Activated CD4-positive, CD25-positive, alpha-beta regulatory T cell treated with anti-CD3 and anti-CD28 coated beads, Interleukin-2, amount 50 U/mL, for 16 hours (primary cell): ENCODE measurements at places on chromosomes 12 and 14.

GRCh38 chr12:40693207-40693821 is 1.1 kb downstream of the CNTN1 start:
- no peak for DNase-seq

- DNase-seq: no peak
Observed at GRCh38 chr12:77723308-77723707, 107.4 kb upstream of the NAV3 start.

- no peak for DNase-seq
Observed at GRCh38 chr12:100830003-100830795, 35.6 kb downstream of the ANO4 start.

GRCh38 chr12:4379405-4379804 is at the start of gene FGF23:
Gene FGF23 (minus strand): TSS chr12:4379712. CDS start chr12:4379582, 130 bp downstream.
- DNase-seq: no peak

DNA sequence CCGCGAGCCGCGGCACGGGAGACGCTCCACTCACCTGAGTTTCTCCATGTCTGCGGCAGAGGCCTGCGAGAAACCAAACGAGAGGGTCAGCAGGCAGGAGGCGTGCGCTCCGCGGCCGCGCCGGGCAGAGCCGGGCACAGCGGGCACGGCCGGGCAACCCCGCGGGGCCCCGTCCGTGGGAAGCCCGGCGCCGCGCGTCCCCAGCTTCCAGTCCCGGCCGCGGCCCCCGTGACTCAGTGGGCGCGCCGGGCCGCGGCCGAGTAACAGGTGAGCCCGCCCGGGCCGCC is 19.4 kb downstream of the BEGAIN start:
- DNase-seq: no peak

DNA sequence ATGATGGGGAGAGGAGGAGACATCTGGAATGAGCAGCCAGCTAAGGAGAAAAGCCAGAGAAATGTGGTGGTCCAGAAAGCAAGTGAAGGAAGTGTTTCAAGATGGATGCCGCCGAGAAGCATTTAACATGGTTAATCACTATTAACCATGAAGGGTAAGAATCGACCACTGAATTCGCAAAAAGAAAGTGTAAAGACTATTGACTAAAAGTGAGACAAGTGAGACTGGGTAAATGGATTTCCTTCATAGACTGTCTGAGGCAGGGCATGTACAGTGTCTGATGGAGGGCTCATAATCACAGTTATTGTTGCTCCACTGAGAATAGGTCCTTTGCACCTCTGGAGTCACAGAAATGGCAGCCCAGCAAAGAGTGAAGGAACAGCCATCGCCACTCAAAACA is 25.3 kb upstream of the CLMN start:
- DNase-seq: no peak

DNA sequence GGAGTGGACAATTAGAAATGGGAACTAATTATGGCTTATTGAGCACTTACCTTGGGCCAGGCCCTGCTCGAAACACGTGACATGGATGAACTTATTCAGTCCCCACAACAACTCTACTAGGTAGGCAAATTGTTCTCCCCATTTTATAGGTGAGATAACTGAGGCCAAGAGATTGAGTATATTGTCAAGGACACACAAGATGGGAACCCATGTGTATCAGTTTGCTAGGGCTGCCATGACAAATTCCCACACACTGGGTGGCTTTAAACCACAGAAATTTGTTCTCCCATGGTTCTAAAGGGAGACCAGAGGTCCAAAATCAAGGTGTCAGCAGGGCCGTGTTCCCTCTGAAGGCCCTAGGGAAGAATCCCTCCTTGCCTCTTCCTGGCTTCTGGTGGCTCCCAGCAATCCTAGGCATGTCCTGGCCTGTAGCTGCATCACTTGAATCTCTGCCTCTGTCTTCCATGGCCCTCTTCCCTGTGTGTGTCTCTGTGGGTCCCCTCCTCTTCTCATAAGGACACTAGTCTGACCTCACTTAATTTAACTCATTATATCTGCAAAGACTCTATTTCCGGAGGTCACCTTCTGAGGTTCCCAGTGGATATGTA is 128.8 kb downstream of the CHST11 start:
- no peak for DNase-seq

DNA sequence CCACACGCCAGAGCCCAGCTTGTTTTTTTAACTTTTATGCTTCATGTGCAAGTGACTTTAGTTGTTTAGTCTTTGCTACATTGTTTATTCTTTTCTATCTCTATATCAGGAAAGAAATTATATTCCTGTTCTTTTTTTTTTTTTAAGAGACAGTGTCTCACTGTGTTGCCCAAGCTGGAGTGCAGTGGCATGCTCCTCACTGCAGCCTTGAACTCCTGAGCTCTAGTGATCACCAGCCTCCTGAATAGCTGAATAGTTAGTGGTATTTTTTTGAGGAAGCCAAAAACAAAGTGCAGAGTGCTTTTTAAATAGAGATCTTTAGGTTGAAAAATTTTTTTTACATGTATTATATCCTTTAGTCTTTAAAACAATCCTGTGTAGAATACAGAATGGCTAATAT is 58.2 kb downstream of the ETNK1 start:
- DNase-seq: no peak

DNA sequence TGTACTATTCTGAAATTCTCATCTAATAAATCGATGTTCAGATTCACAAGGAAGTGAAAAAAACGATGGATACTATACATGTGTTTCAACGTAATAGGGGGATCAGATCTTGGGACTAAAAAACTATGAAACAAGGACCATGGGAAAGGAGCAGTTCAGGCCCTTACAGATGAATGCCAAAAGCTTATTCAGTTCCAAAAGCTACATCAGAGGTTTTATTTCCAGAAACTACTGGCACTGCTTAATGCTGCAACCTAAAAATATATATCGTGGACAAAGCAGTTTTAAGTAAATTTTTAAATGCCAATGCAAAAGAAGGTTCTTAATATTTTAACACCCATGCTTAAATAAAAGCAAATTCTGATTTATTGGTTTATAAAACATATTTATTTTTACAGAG is 38.5 kb downstream of the LRIG3 start:
- DNase-seq: no peak

GRCh38 chr12:6471989-6472360 is 1.5 kb upstream of the VAMP1 start:
- DNase-seq: no peak

DNA sequence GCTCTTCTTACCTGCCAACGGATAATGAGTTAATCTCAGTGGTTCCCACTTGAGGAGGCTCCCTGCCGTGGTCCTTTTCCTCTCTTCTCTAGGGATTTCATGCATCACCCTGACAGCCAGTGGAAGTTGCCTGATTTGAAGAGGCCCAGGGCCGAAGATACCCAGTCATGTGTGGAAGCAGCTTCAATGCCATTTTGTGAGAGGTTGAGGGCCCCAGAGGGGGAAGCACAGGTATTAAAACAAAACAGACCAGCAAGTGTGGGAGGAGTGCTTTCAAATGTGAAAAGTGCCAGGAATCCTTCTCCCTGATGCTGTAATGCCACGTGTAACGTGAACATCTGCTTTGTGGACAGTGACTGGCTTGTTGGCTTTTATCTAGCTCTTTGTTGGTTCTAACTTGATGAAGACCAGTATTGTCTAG is 1.5 kb downstream of the TCP11L2 start:
- DNase-seq: no peak

GRCh38 chr14:101875727-101876554 is 88.4 kb upstream of the DYNC1H1 start:
- DNase-seq: no peak

- no peak for DNase-seq
Observed at GRCh38 chr12:44405297-44405696, 470.8 kb downstream of the NELL2 start.

DNA sequence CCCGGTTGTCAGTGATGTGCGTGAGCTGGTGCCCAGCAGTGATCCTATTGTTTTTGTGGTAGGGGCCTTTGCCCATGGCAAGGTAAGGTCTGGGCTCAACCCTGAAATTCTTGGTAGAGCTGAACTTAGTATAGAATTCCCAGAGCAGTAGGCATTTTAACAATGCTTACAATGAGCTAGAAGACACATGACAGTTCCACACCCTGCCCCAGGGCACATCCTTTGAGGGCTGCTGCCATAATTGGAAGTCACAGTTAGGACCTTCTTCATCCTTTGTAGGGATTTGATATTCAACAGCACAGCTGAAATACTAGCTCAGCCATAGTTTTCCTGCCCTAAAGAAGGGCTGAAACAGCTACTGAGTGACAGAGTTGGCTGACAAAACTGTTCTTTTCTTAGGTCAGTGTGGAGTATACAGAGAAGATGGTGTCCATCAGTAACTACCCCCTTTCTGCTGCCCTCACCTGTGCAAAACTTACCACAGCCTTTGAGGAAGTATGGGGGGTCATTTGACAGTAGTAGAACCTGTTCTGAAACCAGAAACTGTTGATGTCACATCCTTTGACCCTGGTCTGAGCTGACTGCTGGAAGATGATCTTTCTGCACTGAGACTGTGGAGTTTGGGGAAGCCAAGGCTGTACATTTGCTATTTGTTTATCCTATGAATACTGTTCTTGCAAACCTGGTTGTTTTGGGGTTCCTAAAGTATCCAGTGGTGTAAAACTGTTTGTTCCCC is 4.8 kb downstream of the EMG1 start:
- no peak for DNase-seq

DNA sequence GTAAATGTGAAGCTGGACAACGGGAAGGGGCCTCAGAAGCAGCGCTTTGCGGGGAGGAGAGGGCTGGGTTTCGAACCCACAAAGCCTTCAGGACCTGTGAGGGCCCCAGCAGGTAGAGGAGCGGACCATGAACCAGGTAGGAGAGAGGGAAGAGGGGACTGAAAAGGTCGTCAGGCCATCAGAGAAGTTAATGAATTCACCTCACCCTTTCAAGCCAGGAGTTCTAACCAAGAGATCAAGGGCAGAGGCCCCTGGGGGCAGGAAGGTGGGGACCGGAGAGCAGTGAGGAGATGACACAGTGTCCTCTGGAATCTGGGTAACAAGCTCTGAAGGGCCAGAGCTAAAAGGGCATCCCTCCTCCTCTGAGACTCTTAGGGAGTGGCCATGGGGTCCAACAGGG is 19.4 kb downstream of the SERPINA1 start:
- no peak for DNase-seq
